ENCODE measurements at places on chromosomes 13 and 19. TPM values are rescaled to one million over a fixed set of nuclear protein-coding genes. Genes with fewer than 3 reads are reported as not detected.

- ATAC-seq, result peak; percentile 94
These were observed 834 bp downstream of the FBXO27 start for GRCh38 chr19:39031368-39032062.

GRCh38 chr19:39401549-39402345, 4.9 kb upstream of the ZFP36 start:
- ATAC-seq, result no peak

DNA sequence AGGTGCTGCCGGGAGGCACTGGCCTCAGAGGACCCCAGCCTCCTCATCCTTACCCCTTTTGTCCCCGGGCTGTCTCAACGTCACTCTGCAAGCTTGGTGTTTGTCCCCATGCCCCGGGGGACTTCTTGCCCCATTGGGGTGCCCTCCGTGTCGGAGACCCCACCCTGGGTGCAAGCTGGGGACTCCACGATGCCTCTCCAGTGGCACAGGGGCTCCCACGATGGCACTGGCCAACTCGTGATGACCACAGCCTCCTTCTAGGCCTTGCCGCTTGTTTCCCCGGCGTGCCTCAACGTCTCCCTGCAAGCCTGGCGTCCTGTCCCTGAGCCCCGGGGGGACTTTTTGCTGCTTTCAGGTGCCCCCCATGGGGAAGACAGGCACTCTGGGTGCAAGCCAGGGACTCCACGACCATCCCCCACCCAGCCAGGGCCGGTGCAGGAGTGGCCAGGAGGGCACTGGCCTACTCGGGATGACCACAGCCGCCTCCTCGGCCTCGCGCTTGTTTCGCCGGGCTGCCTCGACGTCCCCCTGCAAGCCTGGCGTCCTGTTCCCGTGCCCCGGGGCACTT, 237.0 kb downstream of the TUBA3C start:
- ATAC-seq, result no peak

DNA sequence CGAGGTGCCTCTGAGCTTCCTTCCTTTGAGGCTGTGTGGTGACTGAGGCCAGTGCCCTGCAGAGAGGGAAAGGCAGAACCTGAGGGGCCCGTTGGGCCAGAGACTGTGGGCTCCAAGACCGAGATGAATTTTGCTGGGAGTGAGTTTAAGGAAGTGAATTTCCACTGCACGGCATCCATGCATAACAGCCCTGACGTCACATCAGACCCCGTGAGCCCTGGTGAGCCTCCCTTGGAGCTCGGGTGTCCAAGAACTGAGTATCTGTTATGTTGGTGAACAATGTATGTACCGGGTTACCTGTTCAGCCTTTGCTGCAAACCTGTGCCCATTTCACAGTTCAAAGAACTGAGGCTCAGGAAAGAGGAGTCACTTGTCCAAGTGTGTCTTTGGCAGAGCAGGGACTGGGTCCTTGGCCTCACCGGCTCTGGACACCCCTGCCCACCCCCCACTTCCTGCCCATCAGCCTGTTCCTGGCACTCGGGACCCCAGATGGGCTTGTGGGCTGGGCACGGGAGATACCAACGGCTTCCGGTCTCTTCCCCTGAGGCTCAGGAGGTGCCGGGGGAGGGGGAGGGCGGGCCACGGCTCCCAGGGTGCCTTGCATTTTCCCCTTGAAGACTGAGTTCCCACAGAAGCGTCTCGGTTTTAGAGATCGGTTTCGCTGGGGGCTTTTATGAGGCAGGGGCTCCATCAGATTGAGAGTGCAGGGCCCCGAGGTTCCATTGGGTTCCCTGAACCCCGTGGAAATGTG, 33.7 kb downstream of the NFILZ start:
- ATAC-seq, result no peak

GRCh38 chr19:16244091-16244490, 46.4 kb downstream of the AP1M1 start:
- no peak for ATAC-seq

DNA sequence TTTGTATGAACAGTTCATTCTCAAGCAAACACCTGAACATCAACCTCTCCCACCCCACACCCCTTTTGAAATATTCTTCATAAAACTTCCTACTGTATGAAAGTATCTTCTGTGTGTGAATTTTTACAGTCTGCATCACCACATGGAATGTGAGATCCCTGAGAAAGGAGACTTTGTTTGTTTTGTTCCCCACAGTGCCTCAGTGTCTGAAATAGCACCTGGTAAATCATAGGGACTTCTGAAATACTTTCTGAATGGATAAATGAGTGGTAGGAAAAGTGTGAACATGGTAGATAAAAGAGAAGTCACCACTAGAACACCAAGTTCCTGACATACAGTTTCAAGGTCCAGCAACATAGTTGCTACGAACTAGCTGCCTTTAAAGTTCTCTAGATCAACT, 1071.2 kb downstream of the EFNB2 start:
- no peak for ATAC-seq

DNA sequence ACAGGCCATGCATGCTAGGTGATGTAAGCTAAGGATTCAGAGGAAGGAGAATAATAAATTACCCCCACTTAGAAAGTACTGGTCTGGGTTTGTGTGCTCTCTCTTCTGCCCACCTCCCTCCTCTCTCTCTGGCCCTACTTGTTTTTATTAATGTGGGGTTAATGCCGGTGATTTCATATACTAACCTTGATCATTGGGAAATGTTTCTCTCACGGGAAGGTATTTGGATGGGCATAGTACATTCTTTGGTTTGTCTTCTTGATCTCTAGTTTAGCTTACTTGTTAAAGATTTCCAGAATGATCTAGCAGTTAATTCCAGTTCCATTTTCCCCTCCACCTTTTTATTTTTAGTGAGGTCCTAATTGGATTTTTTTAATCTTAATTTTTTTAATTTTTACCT, 24.6 kb downstream of the ARHGAP35 start:
- ATAC-seq, result no peak

The PRSS57 gene
- 0.63 TPM for total RNA-seq

The PTGIR gene
- 2.3 TPM for total RNA-seq

DNA sequence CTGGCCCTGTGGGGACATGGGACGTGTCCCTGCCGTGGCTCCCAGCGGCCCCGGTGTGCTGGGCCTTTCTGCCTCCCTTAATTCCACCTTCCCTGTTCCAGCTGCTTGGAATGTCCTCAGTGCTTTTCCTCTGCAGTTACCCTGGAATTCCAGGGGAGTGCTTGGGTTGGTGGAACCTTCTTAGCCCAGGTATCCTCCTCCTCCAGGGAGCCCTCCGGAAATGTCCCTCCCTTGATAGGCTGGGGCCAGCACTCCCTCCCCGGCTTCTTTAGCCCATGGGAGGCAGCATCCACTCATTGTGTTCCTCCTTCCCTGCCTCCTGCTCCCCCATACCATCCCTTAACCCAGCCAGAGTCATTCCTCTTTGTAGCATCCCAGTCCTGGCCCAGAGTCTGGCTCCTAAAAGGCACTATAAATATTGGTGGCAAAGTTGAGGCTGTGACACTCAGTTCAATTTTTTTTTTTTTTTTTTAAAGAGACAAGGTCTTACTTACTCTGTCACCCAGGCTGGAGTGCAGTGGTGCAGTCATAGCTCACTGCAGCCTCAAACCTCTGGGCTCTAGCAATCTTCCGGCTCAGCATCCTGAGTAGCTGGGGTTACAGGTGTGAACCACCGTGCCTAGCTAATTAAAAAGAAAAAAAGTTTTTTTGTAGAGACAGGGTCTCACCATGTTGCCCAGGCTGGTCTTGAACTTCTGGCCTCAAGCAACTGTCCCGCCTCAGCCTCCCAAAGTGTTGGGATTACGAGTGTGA, 13.7 kb upstream of the SLC7A10 start:
- ATAC-seq, result no peak

The GSX1 gene
- total RNA-seq, result not detected

DNA sequence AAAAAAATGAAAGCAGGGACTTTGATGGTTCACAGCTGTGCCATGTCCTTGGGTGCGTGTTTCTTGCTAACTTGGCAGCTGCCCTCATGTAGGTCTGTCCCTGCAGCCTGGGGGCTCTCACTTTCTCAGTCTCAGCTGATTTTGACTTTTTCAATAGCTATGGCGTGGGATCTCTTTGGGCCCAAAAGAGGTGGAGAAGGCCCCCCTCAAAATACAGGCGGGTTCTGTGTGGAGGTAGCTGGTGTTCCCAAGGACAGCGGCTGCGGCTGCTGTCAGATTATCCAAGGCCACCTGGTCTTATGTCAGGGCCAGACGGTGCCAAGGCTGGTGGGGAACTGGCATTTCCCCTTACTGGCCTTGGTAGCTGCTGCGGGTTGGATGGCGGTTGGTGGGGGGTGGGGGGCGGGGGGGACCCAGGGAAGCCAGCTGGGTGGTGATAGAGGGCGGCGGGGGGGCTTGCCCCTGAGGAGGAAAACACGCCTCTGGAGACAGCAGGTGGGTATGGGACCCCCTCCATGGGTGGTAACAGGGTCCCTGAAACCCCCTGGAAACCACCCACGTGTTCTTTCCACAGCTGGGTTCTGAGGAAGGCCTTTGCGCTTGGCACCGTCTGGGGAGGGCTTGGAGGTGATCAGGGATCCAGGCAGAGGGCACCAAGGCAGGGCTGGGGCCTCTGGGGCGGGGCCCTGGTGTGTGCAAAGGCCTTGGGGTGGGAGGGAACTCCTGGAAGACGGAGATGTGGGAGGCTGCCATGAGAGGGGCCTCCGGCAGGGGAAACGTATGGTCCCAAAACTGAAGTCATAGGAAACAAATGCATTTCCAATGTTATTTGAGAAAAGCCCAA, 4.1 kb downstream of the TIMM13 start:
- ATAC-seq, result no peak

- no peak for ATAC-seq
These were observed 5.9 kb downstream of the LRRC4B start for GRCh38 chr19:50562329-50562728.

- ATAC-seq, result no peak
These were observed 9.1 kb downstream of the CDADC1 start for GRCh38 chr13:49256841-49257240.

GRCh38 chr13:76820759-76821158, 65.4 kb downstream of the KCTD12 start:
- peak; percentile 80 for ATAC-seq

The NALCN gene
- 1.4 TPM for total RNA-seq

DNA sequence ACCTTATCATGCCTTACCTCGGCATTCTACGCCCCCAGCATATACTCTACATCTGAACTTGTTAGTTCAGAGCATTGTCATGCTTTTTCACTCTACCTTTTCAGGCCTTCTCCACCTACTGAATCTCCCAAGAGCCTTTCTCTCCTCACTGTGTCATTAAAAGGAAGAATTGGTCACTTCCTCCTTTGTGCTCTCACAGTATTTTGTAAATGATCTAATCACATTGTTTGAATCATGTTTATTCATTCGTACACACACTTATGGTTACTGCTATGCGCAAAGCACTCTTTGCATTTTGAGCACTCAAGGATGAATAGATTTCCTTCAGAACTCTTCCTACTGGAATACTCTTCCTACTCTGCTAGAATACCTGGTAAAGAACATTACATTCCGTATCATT, 15.8 kb upstream of the ELF1 start:
- ATAC-seq, result peak; percentile 19

GRCh38 chr13:20090349-20090748, 70.5 kb downstream of the GJA3 start:
- ATAC-seq, result peak; percentile 34

The C1QTNF9 gene
- total RNA-seq, result not detected

The ZNF490 gene
- total RNA-seq, result 8.4 TPM

DNA sequence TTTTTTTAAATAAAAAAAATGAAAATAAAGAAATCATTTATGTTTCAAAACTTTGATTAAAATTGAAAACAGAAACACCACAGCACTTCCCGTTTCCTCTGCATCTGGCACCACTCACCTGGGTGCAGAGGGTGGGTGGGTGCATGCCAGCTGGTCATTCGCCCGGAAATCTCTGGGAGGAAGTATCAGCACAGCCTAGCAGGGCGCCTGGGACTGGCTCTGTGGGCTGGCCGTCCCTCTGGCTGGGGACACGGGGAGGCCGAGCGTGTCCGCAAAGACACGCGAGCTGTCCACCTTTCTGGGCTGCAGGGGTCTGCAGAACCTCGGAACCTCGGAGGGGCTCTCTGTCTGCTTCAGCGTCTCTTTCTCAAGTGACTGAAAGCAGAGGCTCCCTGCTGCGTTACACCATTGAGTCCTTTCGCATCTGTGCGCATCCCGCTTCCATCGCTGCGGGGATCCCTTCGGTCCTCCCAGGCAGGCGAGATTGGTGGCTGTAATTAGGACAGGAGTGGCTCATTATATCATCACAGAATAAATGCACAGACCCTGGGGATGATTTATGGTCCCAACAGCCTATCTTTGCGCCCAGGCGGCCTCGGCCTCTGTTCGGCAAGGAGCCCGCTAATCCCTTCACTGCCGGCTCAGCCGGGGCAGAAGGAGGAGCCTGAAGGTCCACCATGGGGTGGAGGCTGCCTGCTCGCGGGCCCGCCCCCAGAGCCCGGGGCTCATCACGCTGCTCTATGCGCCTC, 17.2 kb downstream of the CRTC1 start:
- peak; percentile 99 for ATAC-seq

DNA sequence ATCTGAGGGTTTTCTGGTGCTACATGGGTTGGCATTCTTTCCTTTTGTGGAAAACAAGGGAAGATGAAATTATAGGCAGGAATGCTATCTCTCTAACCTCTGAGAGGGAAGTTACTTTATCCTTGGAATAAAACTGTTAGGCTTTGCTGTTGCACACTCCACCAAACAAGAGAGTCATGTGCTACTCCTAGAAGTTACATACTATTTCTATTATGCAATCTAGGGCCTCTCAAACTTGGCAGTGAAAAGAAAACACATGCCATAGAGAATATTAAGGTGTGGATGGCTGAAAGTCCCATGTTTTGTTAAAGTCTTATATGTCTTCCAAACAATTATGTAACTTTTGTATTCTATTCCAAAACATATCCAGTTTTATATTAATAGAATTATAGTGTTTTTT, 367.9 kb downstream of the SLC7A1 start:
- ATAC-seq, result peak; percentile 85

DNA sequence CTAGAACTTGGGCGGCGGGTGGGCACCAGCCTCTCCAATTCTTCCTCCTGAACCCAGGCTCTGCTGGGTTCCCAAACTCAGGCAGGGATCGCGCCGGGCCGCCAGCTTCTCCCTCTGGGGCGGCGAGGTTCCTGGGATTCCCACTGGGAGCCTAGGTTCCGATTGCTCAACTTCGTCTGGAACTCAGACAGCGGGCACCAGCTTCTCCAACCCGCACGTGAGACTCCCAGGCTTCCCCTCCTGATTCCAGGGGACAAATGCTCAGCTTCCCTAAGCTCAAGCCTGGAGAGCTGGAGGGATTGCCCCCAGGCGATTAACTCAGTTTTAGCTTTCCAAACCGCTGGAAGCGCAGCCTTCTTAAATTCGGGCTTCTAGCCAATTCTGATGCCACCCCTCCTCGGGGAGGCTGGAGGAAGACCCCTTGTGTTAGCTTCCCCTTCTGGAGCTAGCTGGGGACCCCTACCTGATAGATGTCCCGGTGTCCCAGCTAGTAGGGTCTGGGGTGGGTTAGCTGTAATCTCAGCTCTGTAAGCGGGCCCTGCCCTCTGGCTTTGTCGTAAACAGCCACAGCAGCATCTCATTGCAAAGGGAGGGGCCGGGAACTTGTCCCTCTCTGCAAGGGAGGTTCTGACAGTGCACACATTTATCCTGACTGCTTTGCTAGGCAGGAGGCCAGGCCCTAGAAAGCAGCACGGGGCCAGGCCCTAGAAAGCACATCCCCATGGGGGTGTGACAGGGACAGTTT, 671 bp downstream of the MCOLN1 start:
- no peak for ATAC-seq

All from motor neuron (in vitro differentiated cells).